Activated T-cell treated with anti-CD3 and anti-CD28 coated beads for 4 hours (primary cell): ENCODE measurements at places on chromosomes 6 and 20.

DNA sequence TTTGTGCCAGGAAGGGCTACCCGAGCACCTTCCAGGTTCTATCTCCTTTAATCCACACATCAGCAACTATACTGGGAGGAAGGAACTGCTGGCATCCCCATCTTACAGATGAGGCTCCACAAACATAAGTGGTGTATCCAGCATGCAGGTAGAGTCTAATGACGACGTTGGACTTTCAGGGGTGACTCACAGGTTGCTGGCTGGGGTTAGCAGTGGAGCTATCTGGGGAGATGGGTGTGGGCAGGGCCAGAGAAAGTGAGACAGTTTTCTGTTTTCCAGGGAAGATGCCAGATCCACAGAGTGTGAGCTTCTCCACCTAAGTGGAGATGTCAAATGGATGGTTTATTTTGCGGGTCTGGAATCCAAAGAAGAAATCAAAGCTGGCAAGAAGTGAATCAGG is 31.8 kb downstream of the CDH22 start:
- no peak for DNase-seq

GRCh38 chr20:43942201-43942590 is 27.5 kb downstream of the TOX2 start:
- no peak for DNase-seq

GRCh38 chr20:20505554-20505953 is 137.7 kb downstream of the INSM1 start:
- no peak for DNase-seq

- no peak for DNase-seq
Observed at GRCh38 chr20:9515214-9515585, 810 bp downstream of the LAMP5 start.

DNA sequence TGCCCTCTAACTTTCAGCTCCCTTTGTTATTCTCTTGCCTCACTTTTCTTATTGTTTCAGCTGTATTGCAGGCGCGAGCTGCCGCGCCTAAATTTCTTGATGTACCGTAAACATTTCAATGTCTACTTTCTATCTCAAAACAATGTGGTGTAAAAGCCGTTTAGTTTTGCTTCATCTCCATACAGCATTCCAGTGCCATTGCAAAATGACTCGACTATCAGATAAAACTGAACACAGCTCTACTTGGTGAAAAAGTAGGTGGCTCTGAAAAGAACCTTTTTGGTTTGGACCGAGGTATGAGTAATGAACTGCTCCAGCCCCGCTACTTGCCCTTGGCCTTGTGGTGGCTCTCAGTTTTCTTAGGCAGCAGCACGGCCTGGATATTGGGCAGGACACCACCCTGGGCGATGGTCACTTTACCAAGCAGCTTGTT is 74.6 kb downstream of the OR2B2 start:
- DNase-seq, result no peak

DNA sequence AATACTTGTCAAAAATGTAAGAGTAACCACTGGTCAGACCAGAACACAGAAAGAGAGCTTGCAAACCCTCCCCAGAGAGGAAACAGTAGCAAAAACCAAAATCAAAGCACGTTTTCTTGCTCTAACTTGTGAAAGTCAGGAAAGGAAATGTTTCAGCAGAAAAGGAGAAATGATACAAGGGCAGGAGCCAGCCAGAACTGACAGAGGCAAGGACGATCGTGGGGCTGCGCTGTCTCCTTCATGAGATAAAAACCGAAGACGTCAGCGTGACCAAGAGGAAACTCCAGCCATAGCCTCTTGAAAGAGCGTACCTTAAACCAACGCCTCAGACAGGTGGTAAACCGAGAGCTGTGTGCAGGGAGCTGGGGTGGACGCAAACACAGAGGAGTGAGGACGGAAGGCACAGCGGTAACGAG is 27.5 kb downstream of the LAMA5 start:
- DNase-seq, result no peak

GRCh38 chr20:31693987-31694661 is 28.5 kb downstream of the BCL2L1 start:
- DNase-seq, result no peak

DNA sequence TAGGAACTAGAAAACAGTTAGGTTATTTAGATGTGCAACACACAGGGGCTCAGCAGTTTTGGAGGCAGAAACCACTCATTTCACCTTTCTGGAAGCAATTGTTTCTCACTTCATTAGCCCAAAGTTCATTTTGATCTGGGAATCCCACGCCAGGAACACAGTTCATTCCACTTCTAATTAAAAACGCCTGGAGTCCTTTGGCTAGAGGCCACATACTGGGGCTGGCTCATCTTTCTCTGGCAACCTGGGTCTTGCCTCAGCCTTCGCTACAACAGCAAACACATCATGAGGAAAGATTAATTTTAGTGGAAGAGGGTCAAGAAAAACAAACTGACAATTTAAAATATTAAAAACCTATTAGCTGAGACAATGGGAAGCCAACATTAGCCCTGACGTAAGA is 69.7 kb downstream of the RFPL4B start:
- no peak for DNase-seq

GRCh38 chr6:3355358-3356055 is 96.8 kb downstream of the PSMG4 start:
- DNase-seq, result no peak

DNA sequence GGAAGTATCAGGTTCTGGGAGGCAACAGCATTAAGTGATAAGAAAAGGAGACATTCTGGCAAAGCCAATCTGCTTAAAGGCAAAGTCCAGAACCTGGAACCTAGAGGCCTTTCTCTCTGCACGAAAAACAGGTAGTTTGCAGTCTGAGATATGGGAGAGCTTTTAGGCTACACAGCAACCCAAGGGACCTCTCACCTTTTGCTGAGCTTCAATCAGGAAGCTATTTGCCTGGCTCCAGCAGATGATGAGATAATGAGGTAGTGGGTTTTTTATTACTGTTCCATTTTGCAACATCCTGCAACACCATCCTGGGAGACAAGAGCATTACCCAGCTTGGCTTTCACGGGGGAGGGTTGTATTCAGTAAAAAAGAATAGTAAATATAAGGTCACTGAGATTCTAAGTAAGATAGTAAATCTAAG is 143.1 kb downstream of the ADGRG6 start:
- no peak for DNase-seq

- no peak for DNase-seq
Observed at GRCh38 chr6:152748843-152749242, 1.8 kb upstream of the VIP start.

GRCh38 chr6:51269876-51270275 is 451.2 kb downstream of the TFAP2B start:
- DNase-seq, result no peak

DNA sequence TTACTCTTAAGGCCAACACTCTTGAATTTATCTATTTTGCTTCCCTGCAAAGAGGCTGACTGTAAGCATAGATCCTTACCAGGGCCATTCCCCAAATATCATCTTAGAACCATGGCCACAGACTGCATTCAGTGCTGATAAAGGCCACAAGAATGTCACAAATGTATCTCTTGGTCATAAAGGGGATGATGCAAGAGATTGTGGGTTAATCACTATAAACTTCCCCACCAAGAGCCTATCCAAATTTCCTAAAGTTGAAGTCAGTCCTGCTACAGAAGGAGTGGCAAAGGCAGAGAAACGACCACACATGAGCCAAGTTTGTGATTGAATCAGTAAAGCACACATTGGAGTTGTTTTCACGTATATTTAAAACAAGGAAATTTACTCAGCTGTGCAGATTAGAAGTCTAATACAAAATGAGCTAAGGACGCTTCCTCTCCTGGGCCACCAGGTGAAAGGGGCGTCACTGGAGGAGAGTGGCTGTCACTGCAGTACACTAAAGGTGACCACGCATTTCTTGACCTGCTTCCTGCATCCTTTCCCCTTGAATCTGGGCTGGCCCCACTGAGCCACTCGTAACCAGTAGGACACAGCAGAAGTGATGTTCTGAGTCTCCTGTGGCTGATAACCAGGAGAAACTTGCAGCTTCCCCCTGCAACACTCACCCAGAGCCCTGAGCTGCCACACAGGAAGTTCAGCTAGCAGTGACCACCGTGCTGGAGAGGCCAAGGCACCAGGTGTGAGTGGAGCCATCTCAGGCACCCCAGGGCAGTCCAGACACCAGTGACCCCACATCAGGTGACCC is 181.9 kb downstream of the SYNDIG1 start:
- no peak for DNase-seq

DNA sequence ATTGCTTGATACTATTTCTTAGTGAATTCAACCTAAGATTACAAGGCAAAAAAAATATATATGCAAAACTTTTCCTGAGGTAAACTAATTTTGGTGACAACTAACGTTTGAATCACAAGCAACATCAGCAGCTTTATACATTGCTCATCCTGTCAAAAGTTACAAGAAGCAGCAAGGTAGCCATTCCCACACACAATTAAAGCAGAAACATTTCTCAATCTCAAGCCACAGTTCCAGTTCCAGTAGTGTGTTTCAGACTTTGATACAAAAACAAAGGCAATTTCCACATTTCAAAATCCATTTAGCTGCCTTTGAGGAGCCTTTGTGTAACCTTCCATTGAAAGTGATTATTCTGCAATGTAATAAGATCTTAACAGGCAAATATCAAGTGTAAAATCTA is 191.0 kb downstream of the WDR27 start:
- DNase-seq, result no peak

DNA sequence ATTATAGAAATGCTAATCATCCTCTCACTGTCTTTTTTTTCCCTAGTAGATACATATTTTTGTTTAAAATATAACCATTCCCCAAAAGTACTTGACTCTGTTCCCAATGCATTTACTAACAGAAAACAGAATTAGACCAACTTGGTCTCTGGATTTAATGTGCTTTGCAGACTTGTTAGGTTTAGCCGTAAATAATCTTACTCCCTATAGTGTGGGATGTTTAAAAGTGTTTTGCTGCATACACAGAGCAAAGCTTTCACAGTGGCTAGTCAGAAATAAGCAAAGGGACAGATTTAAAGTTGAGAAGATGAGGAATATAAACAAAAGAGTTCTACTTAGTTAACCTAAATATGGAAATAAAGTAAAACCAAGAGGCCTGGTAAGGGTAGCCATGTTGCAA is 527.5 kb downstream of the HDGFL1 start:
- DNase-seq, result no peak

- DNase-seq, result no peak
Observed at GRCh38 chr6:30135757-30136156, at the start of gene TRIM40. TRIM40 (plus strand) TSS chr6:30136140; CDS start chr6:30137037, 897 bp downstream.

- no peak for DNase-seq
Observed at GRCh38 chr6:23268348-23268747, 699.0 kb downstream of the HDGFL1 start.

GRCh38 chr6:137019476-137020272 is 25.1 kb downstream of the IL20RA start:
- no peak for DNase-seq

DNA sequence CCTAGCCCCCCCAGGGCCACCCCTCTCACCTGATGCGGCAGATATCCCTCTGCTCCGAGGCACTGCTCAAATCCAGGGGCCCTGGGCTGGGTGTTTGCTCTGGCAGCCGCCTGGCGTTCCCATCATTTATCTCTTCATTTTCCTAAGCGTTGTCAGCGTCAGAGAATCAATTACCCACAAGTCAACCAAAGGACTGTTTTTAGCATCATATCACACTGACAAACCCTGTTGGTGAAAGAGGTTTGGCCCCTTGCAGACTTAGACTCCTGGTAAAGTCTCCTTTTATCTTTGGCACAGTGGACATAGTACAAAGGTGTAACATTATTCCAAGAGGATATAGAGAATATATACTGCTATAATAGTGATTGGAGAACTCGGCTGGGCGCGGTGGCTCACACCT is at the start of gene GHRH:
Gene GHRH, minus strand, starts transcription at position 101 of the 400 bp plus-strand sequence. CDS start 4,925 bp downstream, outside the sequence.
- no peak for DNase-seq

GRCh38 chr6:139742671-139743070 is 368.2 kb upstream of the CITED2 start:
- DNase-seq, result no peak

GRCh38 chr20:57198132-57199072 is 68.0 kb downstream of the BMP7 start:
- DNase-seq, result no peak

DNA sequence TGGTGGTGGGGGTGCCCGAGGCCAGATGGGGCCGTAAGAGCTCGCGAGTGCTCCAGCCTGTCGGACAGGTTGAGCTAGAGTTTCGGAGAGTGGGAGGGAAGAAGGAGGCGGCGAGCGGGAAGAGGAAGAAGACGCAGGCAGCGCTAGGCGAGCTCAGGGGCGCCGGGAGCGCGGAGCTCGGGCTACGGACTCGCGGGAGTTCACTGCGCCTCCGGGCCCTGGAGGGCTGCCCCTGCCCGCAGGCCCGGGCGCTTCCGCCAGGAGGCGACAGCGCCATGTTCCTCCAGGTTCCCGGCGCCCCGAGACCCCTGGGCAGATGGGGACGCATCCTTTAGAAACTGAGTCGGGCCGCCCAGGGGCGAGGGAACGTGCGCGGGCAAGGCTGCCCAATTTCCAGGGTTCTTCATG is 984 bp downstream of the TFAP2C start:
- no peak for DNase-seq

DNA sequence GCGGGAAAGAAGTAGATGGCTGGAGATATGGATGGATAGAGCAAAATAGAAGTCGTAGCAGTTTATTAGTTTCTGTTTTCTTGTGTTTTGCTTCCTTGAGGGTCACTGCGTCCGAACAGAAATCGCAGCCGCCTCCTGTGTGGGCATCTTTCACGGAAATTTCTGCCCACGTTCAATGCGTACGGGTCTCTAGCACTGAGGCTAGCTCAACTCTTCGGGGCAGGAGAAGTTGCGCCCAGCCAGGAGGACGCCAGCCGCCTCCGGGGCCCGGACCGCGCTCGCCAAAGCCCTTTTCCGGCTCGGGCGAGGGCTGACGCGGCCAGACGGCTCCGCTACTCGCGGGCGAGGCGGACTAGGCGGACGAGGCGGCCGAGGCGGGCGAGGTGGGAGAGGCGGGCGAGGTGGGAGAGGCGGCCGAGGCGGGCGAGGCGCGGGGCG is 814 bp downstream of the TFAP2B start:
- DNase-seq, result no peak

GRCh38 chr20:25584905-25585704 is at the start of gene NINL:
NINL (minus strand) TSS chr20:25585531; CDS start chr20:25526587, 58,944 bp downstream.
- DNase-seq, result peak; percentile 28

GRCh38 chr20:56433221-56433879 is 21.3 kb downstream of the CASS4 start:
- DNase-seq, result no peak

DNA sequence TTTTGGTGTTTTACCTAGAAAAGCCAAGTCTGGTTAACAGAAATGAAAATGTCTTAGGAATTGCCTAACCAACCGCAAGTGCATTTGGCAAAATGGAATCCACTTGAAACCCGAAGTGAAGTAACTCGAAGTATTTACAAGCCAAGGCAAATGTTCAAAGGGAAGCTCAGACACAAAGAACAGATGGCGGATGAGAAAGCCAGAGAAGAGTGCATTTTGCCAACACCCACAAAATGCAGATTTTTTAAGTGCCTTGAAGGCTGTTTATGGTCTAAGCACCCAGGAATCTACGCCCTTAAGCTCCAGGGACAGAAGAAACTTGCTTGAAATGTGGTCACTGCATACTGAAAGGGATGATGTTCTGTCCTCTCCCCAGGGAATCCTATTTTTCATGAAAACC is 70.0 kb upstream of the TBXT start:
- DNase-seq, result no peak
